ENCODE measurements at places on chromosomes 1 and 21. TPM values are rescaled to one million over a fixed set of nuclear protein-coding genes. Genes with fewer than 3 reads are reported as not detected.
A peak's percentile ranks its signal among the peaks of the same experiment; 100 is the strongest.

- DNase-seq = no peak
These were observed 3.8 kb downstream of the AGO1 start for GRCh38 chr1:35886577-35887431.

- no peak for DNase-seq
These were observed 11.7 kb downstream of the USP25 start for GRCh38 chr21:15741510-15741909.

GRCh38 chr1:93598396-93598795 is 83.2 kb downstream of the BCAR3 start:
- DNase-seq = no peak

- no peak for DNase-seq
These were observed 58.4 kb downstream of the SAMSN1 start for GRCh38 chr21:14487490-14488432.

GRCh38 chr1:30068787-30069472 is 654.5 kb downstream of the MATN1 start:
- no peak for DNase-seq

GRCh38 chr1:153667439-153667838 is 3.4 kb downstream of the ILF2 start:
- no peak for DNase-seq

DNA sequence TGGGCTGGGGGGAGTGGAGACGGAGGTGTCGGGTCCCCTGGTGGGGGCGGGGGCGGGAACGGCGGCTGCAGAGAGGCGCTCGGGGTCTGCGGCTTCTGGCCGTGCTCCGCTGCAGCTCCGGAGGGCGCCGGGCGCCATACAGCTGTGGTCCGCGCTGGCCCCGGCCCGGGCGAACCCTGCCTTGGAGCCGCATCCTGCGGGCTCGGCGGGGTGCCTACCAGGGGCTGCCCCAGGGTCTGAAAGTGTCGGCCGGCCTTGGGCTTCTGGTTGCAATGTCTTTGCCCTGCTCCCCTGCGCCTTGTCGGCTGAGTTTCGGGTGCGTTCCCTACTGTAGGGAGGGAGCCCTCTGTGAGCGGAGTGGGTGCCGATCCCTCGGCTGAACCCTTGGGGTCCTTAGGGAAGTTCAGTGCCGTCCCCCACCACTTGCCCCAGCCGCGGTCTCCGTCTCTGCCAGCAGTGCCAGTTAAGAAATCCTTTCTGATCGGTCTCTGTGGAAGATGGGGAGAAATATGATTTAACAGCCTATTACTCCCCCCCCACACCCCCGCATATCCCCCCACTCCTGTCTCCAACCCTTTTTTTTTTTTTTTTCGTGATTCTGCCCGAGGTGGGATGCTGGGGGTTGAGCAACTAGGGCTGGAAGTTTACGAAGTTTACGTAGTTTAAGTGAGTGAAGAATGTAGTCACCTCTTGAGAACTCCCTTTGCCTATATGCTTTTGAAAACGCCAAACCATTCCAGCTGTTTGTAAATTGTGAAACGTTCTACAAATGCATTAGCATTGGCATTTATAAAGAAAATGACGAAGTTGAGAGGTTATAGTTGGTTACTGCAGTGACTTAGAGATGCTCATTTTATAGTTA is 588 bp downstream of the NEXN start:
- DNase-seq = no peak

- no peak for DNase-seq
These were observed 18.3 kb downstream of the HOOK1 start for GRCh38 chr1:59833022-59833421.

- peak; percentile 76 for DNase-seq
These were observed 157.7 kb downstream of the TRIM33 start for GRCh38 chr1:114353262-114353661.

- DNase-seq = no peak
These were observed 3.0 kb downstream of the MMEL1 start for GRCh38 chr1:2629627-2630497.

DNA sequence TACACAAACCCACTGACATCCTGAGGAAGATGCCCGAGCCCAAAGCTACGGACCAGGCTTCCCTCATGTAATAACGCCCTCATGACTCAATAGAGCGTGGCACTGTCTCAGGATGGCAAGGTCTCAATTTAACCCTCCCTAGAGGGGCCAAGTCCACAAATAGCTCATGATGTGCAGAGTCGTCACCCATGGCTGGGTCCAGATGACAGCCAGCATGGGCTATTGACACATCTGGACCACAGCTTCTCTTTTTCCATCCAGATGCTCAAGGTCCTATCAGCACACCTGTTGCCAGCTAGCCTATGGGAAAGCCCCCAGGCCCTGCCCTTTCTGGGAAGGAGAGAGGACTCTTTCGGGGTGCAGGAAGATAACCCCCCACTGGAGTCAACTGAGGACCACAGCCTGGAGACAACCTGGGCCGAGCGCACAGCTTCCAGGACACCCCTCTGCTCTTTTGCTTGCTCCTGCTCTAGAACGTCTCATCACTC is 2.8 kb downstream of the LAPTM5 start:
- DNase-seq = no peak

GRCh38 chr21:34189506-34189905 is 116.1 kb downstream of the MRPS6 start:
- DNase-seq = no peak

DNA sequence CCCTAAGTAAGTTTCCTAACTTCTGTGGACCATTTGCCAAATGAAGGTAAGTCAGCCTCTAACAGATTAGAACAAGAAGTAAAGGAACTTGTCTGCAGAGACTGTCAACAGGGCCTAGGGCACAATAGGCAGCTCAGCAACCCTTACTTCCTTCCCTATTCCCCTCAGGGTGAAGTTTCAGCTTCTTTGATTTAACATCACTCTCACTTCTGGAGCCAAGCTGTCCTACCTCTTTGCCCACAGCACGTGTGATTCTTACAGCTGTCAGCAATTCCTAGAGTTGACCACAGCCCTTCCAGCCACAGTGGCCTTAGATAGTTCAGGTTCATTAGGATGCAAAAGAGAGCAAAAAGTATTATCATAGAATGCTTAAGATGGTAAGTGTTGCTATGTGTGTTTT is 7.6 kb upstream of the EIF4G3 start:
- DNase-seq = no peak

- peak; percentile 63 for DNase-seq
These were observed 1.2 kb downstream of the CAMSAP2 start for GRCh38 chr1:200739702-200740570.

- DNase-seq = no peak
These were observed 3.1 kb downstream of the IGSF3 start for GRCh38 chr1:116664366-116664977.

ARHGAP29 gene
- total RNA-seq = 25.9 TPM

SUSD4 gene
- total RNA-seq = 8.2 TPM

RTCA gene
- 52.2 TPM for total RNA-seq

TIAM1 gene
- 1.8 TPM for total RNA-seq

TAS1R3 gene
- total RNA-seq = 0.57 TPM

PRKAA2 gene
- total RNA-seq = 88.0 TPM

DLGAP3 gene
- total RNA-seq = 0.10 TPM

ETV3L gene
- total RNA-seq = not detected

CYP4A11 gene
- total RNA-seq = not detected

All from left ventricle myocardium superior (tissue), 1 donor.